ENCODE measurements at places on chromosomes 2 and 18. TPM values are rescaled to one million over a fixed set of nuclear protein-coding genes. Genes with fewer than 3 reads are reported as not detected.
A peak's percentile ranks its signal among the peaks of the same experiment; 100 is the strongest.

GRCh38 chr2:150429384-150429961 is 58.0 kb downstream of the RND3 start:
- DNase-seq: no peak

Gene PLGLB2
- 0.54 TPM for total RNA-seq

DNA sequence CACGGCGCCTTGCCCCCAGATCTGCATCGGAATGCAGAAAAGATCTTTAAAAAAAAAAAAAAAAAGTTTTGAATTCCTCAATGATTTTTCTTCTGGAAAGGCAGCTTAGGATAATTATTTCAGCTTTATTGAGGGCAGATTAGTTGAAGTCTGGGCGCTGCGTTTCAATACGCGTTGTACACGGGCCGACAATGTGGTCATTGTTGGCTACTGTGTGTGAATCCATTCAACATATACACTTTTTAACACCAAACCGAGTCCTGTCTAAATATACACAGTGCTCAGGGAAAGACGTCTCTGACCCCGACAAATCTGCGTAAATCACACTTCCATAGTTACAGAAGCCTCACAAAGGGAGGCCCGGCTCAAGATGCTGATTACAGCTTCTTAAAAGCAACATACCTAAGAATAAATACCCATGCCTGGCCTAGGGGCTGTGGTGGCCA is 1.4 kb upstream of the SIX3 start:
- DNase-seq: no peak

GRCh38 chr2:233168445-233168844 is 83.0 kb upstream of the ATG16L1 start:
- DNase-seq: no peak

- no peak for DNase-seq
Measured at GRCh38 chr18:48800466-48800865, 150.3 kb downstream of the SMAD7 start.

DNA sequence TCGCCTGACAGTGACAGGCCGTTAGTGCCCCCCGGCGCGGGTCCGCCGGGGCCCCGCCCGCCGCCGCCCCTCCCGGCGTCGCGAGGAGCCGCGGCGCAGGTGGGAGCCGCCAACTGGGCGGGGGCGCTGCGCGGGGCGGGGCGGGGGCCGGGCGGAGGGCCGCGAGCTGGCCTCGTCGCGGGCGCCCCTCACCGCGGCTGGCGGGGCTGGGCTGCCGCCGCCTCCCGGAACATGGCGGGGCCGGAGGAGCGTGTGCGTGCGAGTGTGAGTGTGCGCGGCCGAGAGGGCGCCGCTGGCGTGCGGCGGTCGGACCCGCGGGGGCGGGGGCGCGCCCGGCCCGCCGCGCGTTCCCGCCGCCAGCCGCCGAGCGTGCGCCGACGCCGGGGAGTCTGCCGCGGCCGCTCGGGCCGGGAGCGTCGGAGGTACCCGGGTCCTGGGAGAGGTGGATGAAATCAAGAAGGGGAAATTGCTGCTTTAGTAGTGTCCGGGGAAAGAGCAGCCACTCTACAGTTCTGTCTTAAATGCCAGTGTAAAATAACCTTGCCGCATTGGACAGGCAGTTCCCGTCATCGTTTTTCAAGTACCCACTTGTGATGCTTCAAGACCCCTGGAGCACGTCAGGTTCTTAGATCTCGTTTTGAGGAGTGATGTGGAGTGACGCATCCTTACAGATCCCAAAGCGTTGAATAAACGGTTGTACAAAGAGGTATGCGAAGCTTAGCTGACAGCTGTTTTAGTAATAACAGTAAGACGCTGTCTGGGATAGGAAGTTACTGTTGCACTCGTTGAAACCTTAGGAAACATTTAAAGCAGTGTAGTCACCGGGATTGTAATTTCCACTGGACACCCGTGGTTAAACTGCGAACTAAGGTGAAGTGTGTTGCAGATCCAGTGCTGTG is 836 bp downstream of the ANKRD12 start:
- no peak for DNase-seq

- DNase-seq: no peak
Measured at GRCh38 chr2:28277466-28277865, 115.2 kb upstream of the FOSL2 start.

GRCh38 chr2:12164689-12165088 is 418.3 kb downstream of the LPIN1 start:
- DNase-seq: no peak

Gene MC5R
- not detected for total RNA-seq

GRCh38 chr2:18552351-18553077 is 7.9 kb downstream of the RDH14 start:
- DNase-seq: no peak

DNA sequence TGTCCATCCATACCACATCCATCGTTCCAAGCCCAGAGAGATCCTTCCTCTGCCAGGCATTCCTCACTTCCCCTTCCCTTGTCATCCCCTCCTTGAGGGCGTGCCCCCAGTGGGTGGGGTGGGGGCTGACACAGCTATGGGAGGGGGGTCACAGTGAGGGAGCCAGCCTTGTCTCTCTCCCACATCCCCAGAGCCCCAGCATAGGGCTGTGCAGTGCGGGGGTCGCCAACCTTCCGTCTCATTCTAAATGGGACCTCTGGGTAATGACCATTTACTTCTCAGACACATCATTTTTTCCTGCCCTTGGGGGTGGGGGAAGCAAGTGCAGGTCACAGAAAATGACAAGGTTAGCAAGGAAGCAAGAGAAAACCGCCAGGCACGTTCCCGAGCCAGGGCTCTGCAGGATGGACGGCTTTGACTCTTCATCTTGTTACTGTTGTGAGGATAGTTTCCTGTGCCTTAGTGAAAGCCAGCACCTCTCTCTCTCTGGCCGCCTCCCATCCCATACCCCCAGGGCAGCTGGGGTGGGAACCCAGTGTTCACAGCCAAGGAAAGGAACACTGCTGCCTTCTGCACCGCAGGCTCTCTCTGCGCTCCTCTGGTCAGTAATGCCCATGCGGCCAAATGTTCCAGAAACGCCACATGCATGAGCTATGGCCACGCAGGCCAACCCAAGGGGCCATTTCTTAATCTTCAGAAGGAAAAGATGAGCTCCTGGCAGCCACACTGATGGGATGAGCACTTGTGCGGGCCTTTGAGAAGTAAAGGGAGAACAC is 22.7 kb upstream of the OTOS start:
- no peak for DNase-seq

DNA sequence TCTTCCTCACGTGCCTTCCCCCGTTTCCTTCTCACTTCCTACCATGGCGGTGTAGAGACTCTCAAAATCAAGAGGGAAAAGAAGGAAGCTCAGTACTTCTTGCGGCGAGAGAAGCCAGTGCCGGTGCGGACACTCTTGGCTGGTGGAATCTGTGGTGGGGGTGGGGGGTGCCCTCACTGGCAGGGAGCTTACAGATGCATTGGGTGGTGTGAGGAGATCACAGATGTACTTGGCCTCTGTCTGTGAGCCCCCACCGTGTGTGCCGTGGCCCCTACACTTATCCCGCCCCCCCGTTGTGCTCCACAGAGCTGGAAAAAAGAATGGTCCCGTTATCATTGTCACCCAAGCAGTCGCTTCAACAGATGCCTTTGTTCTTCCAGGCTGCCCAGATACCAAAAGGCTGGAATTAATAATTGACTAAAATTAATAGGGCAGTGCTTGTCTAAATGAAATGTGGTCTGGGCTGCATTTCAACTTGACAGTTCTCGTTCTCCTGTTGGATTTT is 79.8 kb downstream of the VAPA start:
- DNase-seq: no peak

Gene UGT1A1
- total RNA-seq: not detected

Gene MC2R
- total RNA-seq: not detected

Gene DYNC1I2
- total RNA-seq: 42.8 TPM

DNA sequence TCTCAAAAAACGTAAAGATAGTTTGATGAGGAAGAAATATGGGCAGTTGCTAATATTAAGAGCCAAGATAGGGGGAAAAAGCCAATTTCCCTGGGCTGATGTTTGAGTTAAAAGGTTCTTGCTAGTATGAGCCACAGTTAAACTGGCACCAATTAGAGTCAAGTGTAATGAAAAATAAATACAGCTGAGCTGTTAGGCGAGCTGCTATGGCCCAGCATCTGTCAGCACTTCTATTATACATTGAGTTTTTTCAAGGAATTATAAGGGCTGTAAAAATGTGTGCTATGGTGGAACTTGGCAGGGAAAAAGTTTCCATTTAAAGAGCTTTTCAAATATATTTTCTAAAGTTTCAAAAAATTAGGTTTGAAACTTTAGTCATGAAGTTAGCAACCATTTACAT is 279.6 kb downstream of the CYRIA start:
- DNase-seq: no peak

- no peak for DNase-seq
Measured at GRCh38 chr2:147509821-147510220, 335.0 kb upstream of the ACVR2A start.

- DNase-seq: peak; percentile 77
Measured at GRCh38 chr2:55049043-55049820, 1.0 kb downstream of the RTN4 start.

GRCh38 chr18:70523792-70524182 is 234.9 kb downstream of the SOCS6 start:
- DNase-seq: no peak

Gene KLHL41
- total RNA-seq: under 0.01 TPM

Gene ESPNL
- total RNA-seq: 1.1 TPM

Gene NT5C1B
- not detected for total RNA-seq

DNA sequence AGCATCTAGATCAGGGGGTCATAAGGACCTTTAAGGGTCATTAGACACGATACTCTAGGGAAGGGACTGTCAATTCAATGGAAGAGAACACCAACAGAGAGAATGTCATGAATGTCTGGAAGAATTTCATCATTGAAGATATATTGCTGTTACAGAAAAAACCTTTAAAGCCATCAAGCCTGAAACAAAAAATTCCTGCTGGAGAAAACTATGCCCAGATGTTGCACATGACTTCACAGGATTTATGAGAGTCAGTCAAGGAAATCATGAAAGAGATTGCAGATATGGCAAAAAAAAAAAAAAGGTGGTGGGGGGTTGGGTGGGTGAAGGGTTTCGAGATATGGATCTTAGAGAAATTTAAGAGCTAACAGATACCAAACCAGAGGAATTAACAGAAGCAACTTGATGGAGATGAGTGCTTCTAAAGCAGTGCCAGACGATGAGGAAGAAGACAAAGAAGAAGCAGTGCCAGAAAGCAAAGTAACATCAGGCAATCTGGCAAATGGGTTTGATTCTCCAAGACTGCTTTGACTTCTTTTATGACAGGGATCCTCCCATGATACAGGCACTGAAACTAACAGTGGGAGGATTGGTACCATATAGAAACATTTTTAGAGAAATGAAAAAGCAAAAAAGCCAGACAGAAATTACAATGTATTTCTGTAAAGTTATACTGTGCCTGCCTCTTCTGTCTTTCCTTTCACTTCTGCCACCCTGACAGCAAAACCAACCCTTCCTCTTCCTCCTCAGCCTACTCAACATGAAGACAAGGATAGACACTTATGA is 28.5 kb downstream of the MAP4K3 start:
- DNase-seq: no peak

DNA sequence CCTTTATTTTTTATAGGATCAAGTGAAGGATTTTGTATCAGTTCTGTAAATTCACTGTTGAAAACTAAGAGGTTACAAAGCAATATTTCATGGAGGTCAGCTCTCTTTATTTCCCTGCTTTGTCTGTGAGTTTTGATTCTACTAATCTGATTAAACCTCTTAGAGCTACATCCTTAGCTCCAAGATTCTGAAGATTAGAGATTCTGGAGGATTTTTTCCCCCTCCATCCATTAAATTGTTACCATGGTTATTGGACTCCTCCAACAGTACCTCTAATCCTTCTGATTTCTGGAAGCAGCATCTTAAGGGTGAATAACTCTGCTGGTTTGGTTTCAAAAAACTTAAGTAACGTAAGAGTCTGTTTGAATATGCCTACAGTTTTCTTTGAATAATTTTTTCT is 110.0 kb downstream of the TANC1 start:
- DNase-seq: no peak

Gene CTAGE1
- not detected for total RNA-seq

Gene ANO7
- total RNA-seq: 1.3 TPM

GRCh38 chr18:23422751-23423418 is 30.2 kb upstream of the RIOK3 start:
- no peak for DNase-seq

- DNase-seq: peak; percentile 50
Measured at GRCh38 chr2:238158509-238159070, at the start of gene ERFE. Gene ERFE (plus strand): TSS chr2:238158970. CDS start chr2:238159008, 38 bp downstream.

Gene NTSR2
- total RNA-seq: not detected

Gene POTEE
- total RNA-seq: under 0.01 TPM

DNA sequence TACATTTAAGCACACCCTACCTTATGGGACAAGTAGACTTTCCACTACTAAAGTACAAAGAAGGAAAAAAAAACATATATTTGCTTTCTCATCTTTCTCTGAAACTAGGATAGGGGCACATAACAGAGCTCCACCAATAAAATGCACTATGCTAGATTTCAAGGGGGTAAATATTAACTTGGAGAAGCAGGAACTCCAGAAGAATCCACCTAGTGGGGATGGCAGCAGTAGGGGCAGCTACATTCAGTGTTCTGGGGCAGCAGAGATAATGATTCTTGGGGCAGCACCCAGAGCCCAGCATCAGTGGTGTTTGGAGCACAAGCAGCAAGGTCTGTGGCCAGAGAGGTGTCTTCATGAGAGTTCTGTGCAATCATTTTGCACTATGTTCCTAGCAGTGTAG is 64.7 kb downstream of the DTNB start:
- DNase-seq: no peak

DNA sequence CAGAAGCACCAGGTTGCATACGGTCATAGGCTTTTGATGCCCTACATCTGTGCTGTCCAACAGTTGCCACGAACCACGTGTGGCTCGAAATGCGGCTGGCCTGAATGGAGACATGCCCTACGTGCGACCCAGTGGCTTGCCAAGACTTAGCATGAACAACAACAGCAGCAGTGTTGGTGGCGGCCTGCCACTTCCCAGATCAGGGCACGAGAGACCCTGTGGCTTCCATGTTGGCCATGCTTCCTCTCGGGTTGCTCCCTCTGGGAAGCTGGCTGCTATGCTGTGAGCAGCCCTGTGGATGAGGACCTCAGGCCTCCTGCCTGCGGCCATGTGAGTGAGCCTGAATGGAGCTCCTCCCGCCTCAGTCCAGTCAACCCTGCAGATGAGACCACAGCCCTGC is 212.3 kb downstream of the HDAC4 start:
- DNase-seq: no peak

Gene DNER
- total RNA-seq: not detected

All from hematopoietic multipotent progenitor cell (in vitro differentiated cells).